ENCODE measurements at places on chromosomes 3 and 15.

DNA sequence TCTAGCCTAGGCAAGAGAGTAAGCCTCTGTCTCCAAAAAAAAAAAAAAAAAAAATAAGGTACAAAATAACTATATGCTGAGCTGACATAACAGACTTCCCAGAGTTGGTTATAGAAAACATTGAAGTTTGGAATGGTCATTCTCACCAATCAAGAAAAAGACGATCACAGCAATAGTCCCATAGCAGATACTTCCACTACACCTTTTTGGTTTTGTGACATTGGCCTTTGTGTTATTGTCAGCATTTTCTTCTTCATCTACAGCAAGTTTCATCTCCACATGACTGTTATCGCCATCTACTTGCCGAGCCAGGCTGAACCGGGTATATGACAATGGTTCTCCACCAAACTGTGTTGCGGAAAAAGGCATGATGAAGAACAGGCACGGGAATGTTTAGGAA is 6.9 kb downstream of the TFRC start:
- no peak for DNase-seq

DNA sequence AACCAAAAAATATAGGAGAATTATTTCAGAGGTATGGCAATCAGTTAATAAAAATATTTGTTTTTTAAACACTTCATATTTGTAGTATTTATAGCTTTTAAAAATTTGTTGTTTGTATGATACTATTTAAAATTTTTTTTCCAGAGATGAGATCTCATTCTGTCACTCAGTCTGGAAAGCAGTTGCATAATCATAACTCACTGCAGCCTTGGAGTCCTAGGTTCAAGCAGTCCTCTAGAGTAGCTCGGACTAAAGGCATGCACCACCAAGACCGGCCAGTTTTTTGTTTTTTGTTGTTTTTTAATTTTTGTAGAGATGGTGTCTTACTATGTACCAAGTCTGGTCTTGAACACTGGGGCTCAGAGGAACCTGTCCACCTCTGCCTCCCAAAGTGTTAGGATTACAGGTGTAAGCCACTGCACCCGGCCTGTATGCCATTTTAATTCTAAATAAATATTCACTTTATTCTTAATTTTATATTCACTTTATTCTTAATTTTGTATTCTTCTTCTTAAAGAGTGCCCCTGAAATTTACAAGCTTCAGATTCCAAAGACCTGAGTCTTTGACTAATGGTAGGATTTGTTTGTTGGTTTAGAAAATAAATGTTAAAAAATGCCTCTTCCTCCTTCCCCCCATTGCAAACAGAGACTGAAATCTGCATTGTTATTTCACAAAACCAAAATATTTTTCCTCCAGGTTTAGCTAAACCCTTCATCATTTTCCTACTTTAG is 9.4 kb downstream of the TGFBR2 start:
- no peak for DNase-seq

DNA sequence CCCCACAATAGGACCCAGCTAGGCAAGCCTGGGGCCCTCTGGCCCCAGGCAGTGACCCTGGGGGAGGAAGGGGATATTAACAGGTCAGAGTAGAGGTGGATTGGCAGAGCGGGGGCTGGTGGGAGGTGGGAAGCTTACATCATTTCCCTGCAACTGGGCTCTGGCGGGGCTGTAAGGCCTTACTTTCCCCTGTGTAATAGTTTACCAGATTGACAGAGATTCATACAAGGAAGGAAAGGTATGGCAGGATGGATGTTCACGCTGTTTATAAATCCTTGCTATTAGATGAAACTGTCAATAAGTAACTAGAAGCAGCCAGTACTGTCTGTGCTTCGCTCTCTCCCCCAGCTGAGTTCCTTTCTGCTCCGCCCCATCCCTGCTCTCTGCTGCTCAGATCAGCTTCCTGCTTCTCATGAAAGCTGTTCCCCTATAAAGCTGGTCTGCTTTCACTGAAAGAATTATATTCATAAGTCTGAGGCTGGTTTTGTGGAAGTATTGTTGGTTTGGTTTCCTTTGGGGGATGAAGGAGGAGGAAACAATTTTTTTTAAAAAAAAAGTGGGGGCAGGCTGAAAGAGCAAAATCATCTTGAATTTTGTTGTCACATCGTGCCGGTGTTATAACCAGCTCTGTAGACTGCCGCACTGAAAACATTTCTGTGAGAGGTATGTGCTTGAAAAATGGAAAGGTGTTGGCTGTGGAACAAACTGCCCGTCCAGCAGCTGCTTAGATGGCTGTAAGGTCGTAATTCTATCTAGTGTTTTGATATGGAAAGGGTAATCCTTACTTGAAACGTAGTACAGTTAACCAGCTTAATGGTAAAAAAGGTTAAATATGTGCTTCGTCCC is 76.4 kb downstream of the BBX start:
- no peak for DNase-seq

DNA sequence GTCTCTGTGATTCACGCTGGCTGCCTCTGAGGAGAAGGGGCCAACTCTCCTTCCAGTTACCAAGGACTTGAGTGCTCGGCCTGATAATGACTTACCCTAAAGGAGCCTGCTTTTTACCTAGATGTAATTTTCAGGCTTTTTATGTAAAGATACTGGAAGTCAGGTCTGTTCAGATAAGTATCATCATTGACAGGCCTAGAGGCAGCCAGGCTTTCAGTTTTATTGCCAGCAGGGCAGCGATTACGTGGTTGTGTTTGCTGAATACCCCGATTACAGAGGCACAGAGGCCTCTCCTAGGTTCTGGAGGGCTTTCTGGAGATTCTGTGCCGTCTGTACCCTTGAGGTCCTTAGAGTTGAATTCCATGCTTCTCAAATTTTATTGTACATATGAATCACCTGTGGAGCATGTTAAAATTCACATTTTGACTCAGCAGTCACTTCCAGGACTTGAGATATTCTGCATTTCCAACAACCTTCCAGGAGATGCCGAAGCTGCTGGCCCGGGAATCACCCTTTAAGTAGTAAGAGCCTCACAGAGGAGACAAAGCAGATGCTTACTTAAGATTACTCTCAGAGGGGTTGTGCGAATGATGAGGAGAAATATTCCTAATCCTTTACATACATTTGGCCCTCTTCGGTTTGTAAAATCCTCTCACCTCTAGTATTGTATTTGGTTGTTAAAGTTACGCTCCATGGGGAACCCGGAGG is 160.1 kb upstream of the BHLHE40 start:
- DNase-seq, result no peak

DNA sequence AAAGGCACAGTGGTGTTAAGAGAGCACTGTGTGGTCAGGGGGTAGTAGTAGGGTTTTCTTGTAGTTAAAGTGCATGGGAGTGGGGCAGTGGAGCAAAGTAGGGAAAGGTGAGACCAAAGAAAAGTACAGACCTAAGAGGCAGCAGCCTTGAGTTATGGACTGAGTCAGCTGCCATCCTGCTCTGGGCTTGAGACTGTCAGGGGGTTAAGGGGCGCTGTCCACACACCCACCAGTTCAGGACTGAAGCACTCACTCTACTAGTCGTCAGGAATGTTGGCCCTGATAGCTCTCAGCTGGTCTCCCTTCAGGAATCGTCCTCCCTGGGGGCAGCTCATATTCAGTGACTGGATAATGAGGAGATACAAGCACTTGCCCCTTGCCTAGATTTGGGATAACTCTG is 7.9 kb downstream of the CCR4 start:
- DNase-seq, result no peak

- DNase-seq, result no peak
Observed at GRCh38 chr3:9690451-9691450, 12.9 kb upstream of the CPNE9 start.

DNA sequence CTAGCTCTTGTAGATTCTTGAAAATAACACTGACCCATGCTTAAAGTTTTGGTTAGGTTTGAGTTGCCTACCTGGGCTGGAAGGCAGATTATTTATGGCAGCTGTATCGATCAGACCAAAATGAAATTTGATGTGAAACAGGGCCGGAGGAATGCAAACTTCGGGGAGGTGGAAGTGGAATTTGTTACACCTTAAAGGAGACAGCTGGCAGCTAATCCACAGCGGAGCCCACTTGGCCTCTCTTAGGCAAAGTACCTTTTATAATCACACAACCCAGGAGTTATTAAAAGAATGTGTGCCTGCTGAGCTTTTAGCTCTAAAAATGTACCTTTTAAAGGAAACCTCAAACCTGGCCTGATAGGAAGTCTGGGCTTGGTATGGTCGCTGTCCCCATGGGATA is 250.9 kb upstream of the TPM1 start:
- DNase-seq, result no peak

DNA sequence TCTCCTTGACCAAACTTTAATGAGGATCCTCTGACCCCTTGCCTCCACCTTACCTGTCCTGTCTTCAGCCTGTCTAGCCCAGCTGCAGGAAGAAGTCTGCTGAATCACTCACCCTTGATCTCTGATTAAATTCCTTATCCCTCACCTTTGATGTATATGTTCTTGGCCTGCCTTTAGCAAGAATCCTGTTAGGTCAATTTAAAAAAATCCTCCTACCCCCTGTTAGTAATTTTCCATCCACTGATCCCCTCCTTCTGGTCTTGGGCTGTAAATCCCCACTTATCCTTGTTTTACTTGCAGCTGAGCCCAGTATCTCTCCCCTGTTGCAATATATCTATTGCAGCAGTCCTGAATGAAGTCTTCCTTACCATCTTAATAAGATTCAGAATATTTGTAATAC is 39.0 kb downstream of the MYH15 start:
- no peak for DNase-seq

GRCh38 chr3:193981504-193981903 is 154.4 kb upstream of the HES1 start:
- no peak for DNase-seq

DNA sequence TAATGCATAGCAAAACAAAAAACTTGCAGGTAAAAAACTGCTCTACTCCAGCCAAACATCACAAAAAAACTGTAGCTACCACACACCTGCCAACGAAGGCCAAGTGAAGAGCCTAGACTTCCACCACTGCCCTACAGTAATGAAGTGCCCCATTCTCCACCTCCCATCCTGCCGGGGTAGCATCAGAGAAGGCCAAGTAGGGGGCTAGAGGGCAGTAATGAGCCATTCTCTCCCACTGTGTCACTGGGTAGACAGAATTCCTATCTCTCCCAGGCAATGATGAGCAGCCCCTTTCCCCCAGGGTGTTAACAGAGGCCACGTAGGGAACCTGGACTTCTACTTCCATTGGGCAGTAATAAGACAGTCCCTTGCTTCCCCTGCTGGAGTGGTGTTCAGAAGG is 9.5 kb downstream of the SEC22C start:
- DNase-seq, result peak; percentile 48

DNA sequence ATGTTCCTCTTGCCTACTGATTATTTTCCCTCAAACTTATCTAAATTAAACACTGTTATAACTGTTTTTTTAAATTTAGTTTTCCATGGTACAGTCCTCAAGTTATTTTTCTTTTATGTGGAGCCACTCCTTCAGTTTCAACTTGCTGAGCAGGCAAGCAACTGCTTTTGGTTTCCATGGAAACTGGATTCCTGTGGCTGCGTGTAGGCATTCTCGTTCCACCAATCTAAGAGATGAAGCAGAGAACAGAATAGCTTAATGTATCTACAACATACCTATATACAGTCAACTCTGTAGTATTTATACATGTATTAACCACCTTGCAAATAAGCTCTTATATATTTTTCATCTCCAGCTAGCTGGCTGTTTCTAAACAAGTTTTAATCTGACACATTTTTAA is 25.8 kb upstream of the ANXA2 start:
- DNase-seq, result no peak

DNA sequence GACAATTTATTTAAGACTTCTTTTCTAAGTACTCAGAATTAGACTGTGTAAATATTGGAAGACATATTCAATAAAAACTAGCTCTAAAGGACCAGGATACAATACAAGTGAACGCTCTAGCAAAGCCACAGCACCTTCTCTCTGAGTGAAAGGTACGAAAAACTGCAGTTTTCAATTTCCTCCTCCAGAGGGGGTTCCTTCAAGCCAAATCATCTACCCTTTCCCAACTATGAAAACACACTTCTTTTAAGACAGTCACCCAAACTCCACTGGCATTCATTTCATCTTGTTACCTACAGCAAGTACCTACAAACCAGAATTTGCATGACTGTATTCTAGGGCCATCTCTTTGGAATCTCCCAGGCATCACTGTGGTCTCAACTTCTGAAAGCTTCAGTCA is 165.8 kb downstream of the ERC2 start:
- no peak for DNase-seq

DNA sequence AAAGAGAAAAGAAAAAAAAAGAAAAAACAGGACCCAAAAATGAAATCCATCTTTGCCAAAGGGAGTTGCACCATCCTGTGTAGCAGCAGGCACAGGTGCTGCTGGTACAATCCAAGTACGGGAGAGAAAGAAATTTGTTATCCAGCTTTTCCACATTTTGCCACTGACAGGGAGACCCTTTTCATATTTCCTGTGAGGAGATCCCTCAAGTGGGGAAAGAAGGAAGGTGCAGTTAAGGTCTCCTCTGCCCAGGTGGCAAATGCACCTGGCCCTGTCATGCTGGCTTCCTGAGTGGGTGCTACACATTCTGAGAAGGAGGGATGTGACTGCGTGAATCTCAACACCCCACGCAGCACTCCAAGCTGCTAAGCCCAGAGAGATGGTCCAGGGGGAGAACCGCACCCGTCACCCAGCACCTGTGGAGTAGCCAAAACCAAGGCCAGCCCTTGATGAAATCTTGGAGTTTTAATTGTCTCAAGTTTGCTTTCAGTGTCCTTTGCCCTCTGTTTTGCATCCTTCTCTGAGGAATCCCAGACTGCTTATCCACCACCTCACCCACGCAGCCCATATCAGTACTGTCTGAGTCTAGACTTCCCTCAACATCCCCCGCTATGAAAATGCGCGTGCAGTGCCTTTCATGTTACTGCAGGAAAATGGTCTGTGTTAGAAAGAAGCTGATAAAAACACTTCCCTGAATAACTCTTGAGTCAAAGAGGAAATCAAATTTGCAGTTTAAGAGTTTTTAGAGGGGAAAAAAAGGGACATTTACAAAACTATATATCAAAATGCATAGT is 141.9 kb upstream of the THBS1 start:
- no peak for DNase-seq

DNA sequence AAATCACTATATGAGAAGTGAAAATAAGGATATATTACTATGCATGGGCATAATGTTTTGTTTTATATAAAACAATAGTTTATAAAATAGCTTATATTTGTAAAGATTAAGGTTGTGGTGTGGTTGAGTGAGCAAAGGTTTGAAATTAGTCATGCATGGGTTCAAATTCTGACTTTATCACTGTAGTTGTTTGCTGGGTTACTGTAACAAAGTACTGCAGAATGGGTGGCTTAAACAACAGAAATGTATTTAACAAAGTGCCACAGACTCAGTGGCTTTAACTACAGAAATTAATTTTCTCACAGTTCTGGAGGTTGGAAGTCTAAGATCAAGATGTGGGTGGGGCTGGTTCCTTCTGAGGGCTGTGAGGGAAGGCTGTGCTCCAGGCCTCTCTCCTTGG is 184.8 kb upstream of the THRB start:
- no peak for DNase-seq

DNA sequence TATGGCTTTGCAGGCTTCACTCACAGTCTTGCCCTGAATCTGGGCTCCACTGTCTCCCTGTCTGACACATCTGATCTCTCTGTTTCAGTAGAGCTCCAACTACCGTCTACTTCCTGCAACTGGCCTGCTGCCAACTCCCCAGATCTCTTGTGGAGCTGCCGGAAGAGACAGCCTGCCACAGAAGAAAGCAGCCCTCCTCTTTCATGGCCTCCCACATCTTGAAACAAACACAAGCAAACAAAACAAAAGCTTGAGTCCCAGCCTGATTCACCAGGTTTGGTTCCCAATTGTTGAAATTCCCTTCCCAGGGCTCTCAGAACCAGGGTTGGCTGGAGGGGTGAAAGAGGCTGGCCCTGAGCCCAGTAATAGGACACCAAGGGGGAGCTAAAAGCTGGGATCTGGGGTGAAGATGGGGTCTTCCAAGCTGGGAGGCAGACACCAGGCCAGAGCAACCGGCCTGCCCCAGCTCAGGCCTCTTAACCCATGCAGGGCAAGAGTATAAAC is 55.3 kb upstream of the CA12 start:
- DNase-seq, result peak; percentile 33
